ENCODE measurements at places on chromosomes 4 and X.

GRCh38 chrX:125947501-125947900 lies 218.6 kb downstream of the DCAF12L2 start:
- DNase-seq, result no peak

GRCh38 chr4:184907216-184907615 lies 81.4 kb upstream of the ACSL1 start:
- DNase-seq, result no peak

DNA sequence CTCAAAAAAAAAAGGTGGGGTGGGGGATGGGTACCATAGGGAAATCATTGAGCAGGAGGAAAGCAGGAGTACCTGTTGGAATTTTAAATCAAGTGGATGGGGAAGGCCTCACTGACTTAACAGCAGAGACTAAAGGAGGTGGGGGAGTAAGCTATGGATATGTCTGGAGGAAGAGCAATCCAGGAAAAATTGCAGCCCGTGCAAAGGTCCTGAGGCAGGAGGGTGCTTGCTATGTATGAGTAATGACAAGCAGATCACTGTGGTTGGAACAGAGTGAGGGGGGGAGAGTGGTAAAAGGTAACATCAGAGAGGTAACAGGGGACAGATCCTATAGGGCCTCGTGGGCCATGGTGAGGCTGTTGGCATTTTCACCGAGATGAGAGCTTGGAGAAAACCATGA lies 4.1 kb downstream of the FTSJ1 start:
- no peak for DNase-seq

DNA sequence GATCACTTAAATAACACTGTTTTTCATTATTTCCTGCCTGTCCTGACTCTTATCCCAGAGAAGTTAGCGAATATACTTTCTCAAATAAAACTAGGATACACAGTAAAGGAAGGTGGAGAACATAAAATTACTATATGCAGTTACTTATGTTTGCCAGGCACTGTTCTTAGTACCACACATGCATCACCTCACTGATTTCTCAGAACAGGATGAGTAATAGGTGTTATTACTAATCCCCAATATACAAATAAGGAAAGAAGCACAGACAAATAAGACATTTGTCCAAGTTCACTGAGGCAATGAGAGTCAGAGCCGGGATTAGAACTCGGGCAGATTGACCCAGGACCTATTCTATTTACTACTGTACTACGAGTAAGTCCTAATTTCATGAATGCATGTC lies 91.7 kb downstream of the CORIN start:
- DNase-seq, result no peak

GRCh38 chr4:66178906-66179305 lies 508.6 kb upstream of the EPHA5 start:
- peak; percentile 5 for DNase-seq

DNA sequence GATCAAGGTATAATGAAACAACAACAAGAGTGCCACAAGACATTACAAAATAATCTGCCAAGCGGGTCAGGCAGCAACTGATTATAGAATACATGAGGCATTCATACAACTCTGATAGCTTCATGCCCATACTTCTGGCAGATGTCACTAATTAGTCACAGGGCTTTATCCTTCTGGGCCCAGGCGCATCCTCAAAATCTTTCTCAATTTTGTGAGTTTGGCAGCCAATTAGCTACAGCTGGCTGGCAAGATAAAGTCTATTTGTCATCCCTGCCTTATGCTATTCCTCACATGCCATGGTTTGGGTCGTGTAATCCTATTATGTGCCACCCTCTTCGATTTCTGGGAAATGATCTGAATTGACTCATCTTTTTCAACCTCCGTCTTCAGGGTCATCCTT lies 254.3 kb downstream of the PACRGL start:
- DNase-seq, result no peak

- peak; percentile 85 for DNase-seq
Measured at GRCh38 chr4:184514121-184514988, 40.0 kb upstream of the IRF2 start.

- DNase-seq, result no peak
Measured at GRCh38 chr4:10417740-10418139, 39.5 kb downstream of the ZNF518B start.

DNA sequence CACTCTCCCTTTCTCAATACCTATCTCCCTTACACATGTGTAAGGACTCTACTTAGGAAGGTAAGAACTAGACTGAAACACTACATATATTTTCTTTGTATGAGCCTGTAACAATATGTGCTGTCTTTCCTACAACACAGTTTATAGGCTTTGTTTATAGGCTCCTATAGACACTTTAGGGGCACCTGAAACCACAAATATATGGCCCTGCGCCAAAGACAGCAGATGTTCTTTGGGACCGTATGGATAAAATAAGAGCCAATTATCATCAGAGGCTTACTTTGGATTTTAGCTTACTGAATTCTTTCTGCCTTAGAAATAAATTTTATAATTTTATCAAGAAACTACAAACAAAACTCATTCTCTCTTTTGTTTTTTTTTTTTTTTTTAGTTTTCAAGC lies 16.6 kb upstream of the CXCL3 start:
- DNase-seq, result no peak

DNA sequence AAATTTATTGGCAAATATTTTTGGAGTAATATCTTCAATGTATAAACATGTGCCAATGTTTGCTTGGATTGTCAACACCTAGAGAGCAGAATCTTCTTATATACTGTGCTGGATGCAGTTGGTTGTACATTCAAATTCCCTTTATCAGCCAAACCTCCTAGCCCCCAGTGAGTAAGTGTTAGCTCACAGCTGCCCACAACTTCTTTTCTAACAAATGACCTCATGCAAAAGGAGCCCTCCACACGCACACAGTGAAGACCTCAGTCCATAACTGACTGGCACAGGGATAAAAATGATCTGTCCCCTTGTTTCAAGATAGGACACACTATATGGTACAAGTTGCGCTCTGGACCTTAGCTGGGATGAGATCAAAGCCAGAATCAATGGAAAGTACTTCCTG lies 458.0 kb upstream of the NWD2 start:
- DNase-seq, result no peak

GRCh38 chr4:59904331-59904730 lies 1295.8 kb upstream of the ADGRL3 start:
- DNase-seq, result no peak

DNA sequence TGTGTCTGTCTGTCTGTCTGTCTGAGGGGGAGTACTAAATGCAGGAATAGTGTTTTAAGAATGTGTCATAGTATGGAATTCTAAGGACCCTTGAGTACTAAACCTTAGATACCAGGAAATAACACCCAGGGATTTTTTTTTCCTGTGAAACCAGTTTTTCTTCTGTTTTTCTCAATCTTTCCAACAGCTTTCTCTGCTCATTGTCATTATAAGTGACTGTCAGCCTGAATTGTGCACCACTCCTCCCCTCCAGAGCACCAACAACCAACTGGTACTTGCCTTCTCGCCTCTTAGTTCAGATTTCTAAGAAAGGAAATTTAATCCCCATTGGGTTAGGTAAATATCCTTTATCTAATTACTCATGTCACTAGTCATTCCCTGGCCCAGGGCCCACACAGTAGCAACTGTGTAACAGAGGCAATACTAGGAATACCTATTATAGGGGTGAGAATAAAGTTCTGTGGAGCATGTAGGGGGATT lies 320.6 kb downstream of the ADGRL3 start:
- no peak for DNase-seq

DNA sequence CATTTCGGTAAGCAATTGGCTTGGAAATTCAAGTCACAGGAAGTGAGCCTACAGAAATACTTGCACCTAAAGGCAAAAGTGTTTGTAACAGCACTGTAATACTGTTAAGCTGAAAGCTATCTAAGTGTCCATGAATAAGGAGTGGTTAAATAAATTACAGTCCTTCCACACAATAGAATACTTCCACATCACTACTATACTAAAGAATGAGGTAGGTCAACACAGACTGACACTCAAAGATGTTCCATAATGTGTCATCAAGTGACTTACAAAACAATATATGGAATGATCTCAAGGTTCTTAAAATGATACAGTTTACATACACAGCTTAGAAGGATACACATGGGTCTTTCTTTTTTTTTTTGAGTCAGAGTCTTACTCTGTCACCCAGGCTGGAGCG lies 27.0 kb downstream of the SLC10A6 start:
- no peak for DNase-seq

DNA sequence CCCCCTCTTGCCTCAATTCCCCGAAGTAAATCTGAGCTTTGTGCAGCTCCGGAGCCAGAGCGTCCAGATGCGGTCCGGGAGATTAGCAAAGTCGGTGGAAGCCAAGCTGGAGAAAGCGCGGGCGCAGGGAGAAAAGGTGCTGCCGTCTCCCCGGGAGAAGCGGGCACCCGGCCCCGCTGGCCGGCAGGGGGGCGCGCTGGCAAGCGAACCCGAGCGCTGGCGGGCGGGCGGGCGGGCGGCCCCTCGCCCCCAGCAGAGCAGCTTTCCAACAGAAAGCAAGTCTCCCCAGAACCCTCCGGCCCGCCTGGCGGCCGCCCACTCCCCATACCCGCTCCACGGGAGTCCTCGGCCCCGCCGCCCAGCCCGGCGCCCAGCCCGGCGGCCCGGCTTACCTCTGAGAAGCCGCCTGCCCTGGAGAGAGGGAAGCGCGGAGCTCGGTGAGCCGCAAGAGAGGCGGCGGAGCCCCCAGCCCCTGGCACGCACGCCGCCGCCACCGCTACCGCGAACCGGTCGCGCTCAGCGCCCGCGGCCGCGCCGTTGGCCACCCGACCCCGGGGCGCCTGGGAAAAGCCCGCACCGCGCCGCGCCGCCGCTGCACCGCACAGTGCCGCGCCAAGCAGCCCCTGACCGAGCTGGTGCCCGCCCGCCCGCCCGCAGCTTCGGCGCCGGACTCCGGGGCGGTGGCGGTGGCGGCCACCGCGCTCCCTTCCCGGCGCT lies 529 bp upstream of the CITED1 start:
- DNase-seq, result no peak

DNA sequence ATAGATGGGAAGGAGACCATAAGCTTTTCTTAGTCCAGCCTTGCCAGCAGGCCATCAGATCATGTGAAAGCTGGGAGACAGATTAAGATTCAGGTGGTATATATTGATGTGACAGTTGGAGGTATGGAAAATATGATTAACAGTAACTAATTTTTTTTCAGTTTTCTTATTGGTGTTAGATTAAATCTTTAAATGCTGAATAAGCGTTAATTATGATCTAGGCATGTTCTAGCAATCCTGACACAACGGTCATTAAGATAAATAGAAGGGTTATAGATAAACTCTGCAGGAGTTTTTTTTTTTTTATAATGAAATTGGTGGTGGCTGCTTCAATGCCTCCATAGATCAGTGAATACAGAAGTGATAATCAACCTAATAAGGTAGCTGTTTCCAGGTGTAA lies 649.5 kb upstream of the TENM3 start:
- no peak for DNase-seq

GRCh38 chr4:13626492-13627177 lies 890 bp downstream of the BOD1L1 start:
- no peak for DNase-seq

- peak; percentile 93 for DNase-seq
Measured at GRCh38 chr4:141652161-141652778, 15.9 kb downstream of the IL15 start.

DNA sequence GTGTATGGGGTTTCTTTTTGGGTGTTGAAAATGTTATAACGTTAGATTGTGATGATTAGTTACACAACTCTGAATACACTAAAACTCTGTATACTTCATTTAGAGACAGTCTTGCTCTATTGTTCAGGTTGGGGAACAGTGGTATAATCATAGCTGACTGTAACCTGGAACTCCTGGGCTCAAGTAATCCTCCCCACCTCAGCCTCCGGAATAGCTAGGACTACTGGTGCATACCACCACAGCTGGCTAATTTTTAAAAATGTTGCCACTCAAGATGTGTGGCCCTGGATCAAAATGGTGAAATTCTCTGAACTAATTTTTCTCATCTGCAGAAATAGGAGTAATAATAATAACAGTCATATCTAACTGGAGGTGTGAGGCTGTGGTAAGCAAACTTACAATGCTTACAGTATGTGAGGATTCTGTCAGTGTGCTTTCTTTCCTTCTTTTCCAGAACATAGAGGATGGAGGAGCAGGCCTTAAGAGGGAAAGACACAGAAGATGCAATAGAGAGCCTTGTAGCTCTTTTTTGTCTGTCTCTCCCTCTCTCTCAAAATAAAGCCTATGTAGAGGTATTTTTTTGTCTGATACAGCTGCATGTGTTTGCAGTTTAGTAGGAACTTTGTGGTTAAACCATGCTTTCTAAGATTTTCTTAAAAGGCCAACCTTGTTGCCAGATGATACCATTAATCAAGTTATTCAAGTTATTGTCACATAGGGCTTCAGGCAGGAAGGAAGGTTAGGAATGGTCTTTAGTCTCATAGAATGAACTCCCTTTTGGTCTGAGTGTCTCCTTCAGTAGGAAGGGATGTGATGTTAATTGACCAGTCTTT lies 7.5 kb downstream of the ADD1 start:
- no peak for DNase-seq

DNA sequence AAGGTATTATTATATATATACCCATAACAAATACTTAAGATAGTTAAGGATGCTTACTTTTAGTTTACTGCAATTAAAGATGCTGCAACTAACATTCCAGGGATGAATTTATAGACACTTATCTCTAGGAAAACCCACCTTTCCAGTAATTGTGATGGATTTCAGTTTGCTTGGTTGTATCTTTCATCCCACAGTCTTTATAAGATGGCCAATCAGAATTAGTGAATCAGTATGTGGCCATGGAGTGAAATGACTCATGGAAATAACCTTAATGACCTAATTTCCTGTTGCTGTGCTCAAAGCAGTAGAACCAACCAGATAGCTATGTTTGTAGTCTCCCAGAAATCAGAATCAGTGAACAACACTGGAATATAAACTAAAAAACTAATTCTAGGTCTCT lies 26.4 kb downstream of the MOSPD2 start:
- peak; percentile 3 for DNase-seq

DNA sequence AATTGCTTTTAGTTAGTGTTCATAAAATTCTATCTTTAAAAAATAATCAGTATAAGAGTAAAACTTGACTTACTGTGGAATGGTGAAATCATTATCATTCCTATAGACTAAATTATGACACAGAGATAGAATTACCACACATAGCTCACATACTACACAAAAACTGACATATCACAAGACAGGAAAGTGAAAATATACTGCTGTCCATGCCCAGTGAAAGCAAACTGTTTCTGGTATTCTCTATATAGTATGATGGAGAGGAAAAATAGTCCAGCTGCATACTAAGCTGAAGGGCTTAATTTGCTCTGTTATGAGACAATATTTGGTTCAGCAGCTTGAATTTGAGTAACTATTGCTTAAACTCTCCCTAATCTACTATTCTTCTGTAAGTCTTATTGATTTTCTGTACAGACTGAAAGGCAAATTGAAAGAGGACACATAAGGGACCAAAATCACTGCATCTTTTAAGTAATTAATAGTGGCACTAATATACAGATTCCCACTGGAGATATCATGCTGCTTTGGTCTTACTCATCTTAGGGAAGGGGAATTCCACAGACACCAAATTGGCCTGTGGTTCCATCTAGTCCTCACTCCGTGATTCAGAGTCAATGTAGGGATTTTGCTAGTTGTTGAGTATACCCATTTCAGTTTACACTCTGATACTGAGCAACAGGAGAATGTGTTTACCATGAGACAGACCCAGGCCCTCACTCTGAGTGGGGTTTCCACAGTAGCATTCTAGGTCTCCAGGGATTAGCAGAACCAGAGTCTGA lies 47.4 kb upstream of the AGA start:
- DNase-seq, result no peak
